ENCODE measurements at places on chromosomes 2 and 18.

DNA sequence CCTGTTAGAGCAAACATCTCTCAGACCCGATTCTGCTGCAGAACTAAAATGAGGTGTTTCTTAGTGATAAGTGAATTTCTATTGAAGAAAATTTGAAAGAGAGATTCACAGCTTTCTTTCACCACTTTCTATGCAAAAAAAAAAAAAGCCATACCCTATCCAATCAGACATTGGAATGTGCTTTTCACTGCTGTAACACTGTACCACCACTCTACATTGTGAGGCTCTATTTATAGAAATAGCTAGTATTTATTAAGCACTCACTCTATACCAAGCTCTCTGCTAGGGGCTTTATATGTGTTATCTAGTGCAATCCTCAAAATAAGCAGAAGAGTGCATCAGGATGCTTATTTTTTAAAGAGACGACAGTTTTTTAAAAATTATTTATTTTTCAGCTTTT, 580.6 kb upstream of the VRK2 start:
- DNase-seq: no peak

GRCh38 chr2:85091838-85092237, 41.4 kb upstream of the TCF7L1 start:
- no peak for DNase-seq

DNA sequence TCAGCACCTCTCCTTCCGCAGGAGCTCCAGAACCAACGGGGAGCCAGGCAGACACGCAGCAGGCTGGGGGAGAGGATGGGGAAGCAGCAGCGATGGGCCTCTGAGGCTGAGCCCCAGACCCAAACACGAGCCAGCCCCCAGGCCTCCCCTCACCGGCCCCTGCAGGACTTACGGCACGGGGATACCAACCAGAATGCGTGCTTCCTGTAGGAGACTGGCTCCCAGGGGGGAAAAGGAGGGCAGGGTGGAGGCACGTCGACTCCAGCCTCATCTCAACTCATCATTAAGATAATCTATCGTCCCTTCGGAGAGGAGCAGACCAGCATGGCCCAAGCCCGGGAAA, 495.1 kb upstream of the MYT1L start:
- no peak for DNase-seq

DNA sequence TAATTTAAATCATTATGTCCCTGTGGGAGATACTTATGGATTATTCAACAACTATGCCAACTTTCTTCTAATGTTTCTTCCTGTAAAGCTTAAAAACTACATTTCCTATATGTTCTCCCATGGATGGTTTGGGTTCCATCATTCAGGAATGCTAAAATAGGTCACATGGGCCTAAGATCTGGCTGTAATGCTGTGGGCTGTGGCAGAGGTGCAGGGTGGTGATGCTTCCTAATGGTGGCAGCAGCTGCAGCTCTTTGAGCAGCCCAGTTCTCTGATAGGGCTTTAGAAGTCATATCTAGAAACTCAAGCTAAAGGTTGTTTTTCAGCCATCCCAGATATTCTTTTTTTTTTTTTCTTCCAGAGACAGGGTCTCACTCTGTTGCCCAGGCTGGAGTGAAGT, 266.1 kb downstream of the ZNF385B start:
- DNase-seq: no peak

DNA sequence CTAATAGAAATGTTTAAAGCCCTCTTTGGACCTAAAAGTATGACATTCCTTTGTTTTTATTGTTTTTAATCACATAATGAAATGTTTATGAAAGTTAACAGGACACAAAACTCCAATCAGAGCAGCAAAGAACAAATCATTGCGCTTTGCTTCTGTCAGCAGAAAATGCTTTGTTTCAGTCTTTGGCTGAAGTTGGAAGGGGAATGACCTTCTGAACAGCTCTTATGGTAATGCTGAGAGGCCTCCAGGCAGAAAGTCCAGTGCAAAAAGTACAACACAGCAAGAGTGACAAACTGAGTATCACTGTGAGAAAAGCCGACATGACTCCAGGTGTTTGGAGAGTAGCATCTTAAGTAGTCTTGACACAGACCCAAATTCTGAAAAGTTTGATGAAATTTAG, 147.7 kb upstream of the SP5 start:
- no peak for DNase-seq

GRCh38 chr2:154556146-154556545, 142.3 kb upstream of the KCNJ3 start:
- DNase-seq: no peak

GRCh38 chr2:206202446-206202845, 42.8 kb downstream of the EEF1B2 start:
- DNase-seq: no peak

GRCh38 chr2:128370468-128371247, 52.0 kb upstream of the HS6ST1 start:
- DNase-seq: no peak

DNA sequence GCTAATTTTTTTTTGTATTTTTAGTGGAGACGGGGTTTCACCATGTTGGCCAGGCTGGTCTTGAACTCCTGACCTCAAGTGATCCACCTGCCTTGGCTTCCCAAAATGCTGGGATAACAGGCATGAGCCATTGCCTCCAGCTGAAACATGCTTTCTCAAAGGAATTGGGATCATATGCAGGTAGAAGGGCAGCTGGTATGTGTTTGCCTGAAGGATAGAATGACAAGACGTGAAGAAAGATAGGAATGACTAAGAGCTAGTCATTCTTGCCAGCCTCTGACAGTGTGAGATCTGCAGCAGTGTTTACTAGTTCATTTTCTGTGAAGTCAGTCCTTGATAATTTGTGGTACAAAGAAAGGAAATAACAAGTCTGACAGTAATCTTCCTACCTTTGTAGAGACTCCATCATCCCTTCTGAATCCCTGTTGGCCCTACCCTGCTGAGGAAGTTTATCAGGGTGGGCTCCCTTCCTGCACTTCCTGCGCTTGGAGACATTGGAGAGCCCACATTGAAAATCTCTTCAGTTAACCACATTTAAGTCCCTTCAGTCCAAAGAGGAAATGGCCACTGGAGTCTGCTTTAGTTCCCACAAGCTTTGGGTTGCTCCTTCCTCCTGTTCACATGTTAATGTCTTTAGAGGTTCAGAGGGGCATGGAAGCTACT, 14.7 kb downstream of the CFLAR start:
- no peak for DNase-seq

- DNase-seq: no peak
Measured at GRCh38 chr18:12883372-12883683, 709 bp downstream of the PTPN2 start.

DNA sequence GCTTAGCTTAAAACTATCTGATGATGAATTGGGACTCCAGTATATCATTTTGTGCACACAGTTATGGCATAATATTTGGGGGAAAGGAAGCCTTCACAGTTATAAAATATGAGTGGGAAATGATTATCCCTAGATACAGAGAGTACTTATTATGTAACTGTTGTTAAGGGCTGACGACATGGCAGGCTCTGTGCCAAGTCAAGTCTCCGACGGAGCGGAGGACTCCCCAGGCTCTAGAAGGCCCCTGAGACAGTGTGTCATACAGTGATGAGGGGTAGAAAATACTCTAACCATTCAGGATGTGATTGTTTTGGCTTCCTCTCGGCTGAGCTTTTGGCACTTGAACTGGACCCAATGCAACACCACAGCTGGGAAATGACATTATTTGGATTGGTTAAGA, 211.8 kb downstream of the SLC8A1 start:
- no peak for DNase-seq

DNA sequence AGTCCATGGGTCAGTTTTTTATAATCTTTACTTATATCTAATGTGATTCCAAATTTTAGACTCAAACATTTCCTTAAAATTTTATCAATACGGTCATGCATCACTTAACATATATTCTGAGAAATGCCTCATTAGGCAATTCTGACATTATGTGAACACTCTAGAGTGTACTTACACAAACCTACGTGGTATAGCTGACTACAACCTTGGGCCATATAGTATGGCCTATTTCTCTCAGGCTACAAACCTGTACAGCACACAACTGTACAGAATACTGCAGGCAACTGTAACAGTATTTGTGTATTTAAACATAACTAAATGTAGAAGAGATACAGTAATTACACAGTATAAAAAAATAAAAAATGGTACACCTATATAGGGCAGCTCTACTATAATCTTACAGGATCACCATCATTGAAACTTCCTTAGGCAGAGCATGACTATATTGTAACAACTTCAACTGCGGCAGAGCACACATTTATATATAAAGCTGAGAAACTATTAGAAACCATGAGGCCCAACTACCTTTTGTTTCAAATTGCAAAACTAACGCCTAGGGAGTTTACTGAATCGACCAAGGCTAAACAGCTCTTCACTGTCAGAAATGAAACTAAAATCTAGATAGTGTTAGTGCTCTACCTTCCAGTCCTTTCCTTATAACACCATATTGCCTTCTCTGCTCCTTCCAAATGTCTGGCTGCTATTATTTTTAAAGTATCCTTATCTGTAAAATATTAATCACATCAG, 6.9 kb downstream of the YES1 start:
- no peak for DNase-seq

DNA sequence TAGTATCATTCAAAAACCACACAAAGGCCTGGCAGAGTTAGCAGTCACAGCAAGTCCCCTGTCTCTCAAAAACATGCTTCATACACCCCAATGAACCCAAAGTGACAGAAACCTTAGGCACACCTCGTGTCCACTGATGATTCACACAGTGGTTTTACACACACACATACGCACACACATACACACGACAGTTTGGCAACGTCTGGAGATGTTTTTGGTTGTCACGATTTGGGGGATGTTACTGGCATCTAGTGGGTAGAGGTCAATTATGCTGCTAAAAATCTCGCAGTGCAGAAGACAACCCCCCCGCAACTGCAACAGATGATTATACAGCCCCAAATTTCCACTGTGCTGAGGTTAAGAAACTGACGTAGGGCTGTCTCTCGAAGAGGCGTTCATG, 72.9 kb upstream of the PARD3B start:
- no peak for DNase-seq

- no peak for DNase-seq
Measured at GRCh38 chr2:85986121-85986520, 97.3 kb upstream of the ST3GAL5 start.

DNA sequence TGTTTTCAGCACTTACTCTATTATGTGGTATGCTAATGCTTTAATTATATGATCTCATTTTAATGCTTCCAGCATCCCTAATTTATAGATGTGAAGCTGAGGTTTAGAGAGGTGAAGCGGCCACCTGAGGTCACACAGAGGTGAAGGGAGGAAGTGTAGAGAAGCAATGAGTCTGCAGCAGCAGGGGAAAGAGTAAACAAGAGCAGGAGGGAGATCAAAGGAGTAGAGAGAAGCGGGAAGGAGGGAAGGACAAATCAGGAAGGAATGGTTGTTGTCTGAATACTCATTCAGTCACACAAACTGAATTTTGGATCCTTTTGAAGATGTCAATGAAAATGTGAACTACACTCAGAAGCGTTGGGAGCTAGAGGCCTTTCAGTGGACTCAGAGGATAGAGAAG, 130.0 kb downstream of the CPS1 start:
- no peak for DNase-seq

DNA sequence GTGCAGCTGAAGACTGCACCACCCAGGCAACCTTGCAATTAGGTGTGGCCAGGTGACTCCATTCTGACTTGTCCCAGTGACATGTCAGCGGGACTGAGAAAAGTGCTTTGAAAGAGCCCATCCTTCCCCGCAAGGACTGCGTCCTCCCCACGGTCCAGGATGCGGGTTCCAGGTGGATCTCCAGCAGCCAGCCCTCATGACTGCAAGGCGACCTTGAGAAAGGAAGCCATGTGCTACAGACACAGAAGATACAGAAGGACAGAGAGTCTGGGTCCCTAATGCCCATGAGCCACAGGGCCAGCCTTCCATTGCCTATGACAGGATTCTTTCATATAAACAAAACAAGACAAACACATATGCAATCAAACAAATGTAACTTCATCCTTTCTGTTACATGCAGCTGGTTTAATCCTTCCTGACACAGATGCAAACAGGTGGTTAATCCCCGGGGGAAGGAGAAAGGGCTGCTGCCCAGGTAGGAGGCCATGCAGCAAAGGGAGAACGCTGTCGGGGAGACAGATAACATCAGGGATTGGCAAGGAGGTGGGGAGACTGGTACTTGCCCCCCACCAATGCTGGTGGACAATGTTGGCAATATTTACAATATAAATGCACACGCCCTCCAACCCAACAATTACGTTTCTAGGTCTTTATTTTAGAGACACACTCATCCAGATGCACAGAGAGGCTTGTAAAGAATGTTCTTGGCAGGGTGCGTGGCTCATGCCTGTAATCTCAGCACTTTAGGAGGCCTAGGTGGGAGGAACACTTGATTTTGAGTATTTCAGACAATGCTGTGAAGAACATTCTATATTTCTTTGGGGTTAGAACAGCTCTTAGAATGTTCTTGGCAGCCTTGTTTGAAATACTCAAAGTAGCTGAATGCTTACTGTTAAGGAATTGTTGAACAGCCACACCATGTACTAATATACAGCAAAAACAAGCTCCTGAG, 64.8 kb downstream of the NCAPH start:
- DNase-seq: no peak

- DNase-seq: no peak
Measured at GRCh38 chr2:171237751-171238505, 77.2 kb upstream of the TLK1 start.

GRCh38 chr2:24233321-24233720, 58.5 kb downstream of the FAM228A start:
- no peak for DNase-seq

- DNase-seq: no peak
Measured at GRCh38 chr2:220300806-220301205, 673.4 kb downstream of the SLC4A3 start.

DNA sequence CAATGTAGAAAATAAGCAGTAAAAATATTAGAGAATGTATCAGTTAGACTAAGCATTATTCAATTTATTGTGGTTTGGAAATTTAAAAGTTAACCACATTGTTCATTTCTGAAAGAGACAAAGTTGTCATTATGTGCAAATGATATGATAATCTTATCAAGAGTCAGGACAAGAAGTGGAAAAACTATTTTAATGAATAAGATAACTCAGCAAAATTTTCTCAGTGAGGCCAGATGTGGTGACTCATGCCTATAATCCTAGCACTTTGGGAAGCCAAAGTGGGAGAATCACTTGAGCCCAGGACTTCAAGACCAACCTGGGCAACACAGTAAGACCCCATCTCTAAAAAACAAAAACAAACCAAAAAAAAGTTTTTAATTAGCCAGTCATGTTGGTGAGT, 39.5 kb upstream of the CERS6 start:
- no peak for DNase-seq

Measured in NCI-H1417 treated with DMSO at 0.1 percent for 48 hours (cell line).